ENCODE measurements at places on chromosomes 1 and 21. TPM values are rescaled to one million over a fixed set of nuclear protein-coding genes. Genes with fewer than 3 reads are reported as not detected.

Gene CD101
- total RNA-seq, result 1.5 TPM

Gene ETV3L
- total RNA-seq, result not detected

Gene RHCE
- total RNA-seq, result not detected

GRCh38 chr1:14055442-14056223 lies 355.6 kb downstream of the PRDM2 start:
- DNase-seq, result no peak

- DNase-seq, result no peak
Observed at GRCh38 chr1:43864111-43865045, 69.2 kb upstream of the ARTN start.

Gene OR2M3
- total RNA-seq, result not detected

Gene SRP9
- total RNA-seq, result 125 TPM

All from mesenteric fat pad (tissue), 1 donor.